Retinal pigment epithelial cell (primary cell): ENCODE measurements at places on chromosomes 6 and 20.

DNA sequence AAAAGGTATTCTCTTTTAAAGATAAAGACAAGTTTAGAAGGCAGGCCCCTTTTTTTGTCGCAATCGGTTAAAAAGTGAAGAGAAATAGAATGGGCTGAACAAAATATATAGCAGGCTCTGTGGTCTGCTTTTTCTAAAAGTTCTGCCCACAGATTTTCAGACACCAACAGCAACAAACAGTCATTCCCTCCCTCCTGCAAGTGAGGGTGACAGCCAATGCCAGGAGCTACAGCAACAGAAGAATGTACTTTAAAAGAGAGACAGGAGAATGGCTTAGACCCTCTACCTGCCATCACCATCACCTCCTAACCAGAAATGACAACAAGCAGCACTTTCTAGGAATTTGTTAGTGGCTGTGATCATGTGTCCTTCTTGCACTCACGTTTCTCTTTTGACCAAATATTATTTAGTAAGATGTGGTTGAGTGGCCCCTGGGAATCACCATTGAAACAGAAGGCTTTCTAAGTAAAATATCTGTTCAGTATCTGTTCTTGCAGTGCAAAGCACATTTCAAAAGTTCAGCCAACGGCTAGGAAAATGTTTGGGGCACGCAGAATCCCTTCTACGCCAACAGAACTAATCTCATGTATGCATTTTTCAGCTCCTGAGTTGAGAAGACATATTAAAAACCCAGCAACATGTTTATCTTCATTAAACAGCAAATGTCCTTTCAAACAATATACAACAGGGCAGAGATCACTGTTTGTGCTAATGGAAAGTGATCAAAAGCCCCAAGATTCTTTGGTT, 248.5 kb downstream of the ATXN1 start:
- no peak for DNase-seq

GRCh38 chr6:41518118-41518517, 28.1 kb upstream of the FOXP4 start:
- no peak for DNase-seq

DNA sequence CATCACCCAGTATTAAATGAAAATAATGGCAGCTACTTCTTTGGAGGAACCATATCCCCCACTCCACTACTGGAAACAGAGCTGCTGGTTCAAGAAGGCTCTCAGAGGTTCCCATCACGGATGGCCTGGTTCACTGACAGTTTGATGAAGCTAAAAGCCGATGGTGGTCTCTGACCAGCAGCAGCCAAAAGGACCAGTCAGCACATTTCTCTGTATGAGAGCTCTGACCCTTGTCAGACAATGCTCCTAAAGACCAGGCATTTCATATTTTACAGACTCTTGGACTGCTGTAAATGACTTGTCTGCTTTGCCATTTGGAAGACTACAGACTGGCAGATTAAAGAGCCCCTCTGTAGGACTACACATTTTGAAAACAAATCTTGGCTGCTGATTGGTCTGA, 16.6 kb downstream of the PRKN start:
- no peak for DNase-seq

DNA sequence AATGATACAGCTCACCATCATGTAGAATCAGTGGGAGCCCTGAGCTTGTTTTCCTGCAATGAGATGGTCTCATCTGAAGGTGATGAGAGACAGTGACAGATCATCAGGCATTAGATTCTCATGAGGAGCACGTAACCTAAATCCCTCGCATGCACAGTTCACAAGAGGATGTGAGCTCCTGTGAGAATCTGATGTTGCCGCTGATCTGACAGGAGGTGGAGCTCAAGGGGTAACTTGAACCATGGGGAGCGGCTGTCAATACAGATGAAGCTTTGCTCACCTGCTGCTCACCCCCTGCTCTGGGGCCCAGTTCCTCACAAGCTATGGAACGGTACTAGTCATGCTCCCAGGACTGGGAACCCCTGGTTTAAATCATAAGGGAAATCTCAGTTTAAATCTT, 89.2 kb downstream of the THBS2 start:
- DNase-seq, result no peak

GRCh38 chr6:3726421-3726820, 25.1 kb downstream of the PXDC1 start:
- DNase-seq, result no peak

GRCh38 chr6:116158641-116159040, 32.7 kb upstream of the COL10A1 start:
- no peak for DNase-seq
